ENCODE measurements at places on chromosomes 1 and 21. TPM values are rescaled to one million over a fixed set of nuclear protein-coding genes. Genes with fewer than 3 reads are reported as not detected.

Gene TMEM125
- total RNA-seq = 63.3 TPM

Gene KRTAP6-1
- not detected for total RNA-seq

Gene ADGRL2
- 4.2 TPM for total RNA-seq

Gene RGS5
- 32.3 TPM for total RNA-seq

Gene BMP8B
- 20.2 TPM for total RNA-seq

Gene DOCK7
- total RNA-seq = 31.5 TPM

Gene KLF17
- not detected for total RNA-seq

Gene ZNF326
- total RNA-seq = 29.8 TPM

Gene AMY1C
- not detected for total RNA-seq

Gene F13B
- not detected for total RNA-seq

Gene SLC9C2
- not detected for total RNA-seq

Gene TTLL7
- total RNA-seq = 10.3 TPM

Gene YBEY
- 19.6 TPM for total RNA-seq

Gene FMN2
- 3.0 TPM for total RNA-seq

Gene ASPM
- 2.7 TPM for total RNA-seq

Gene CEP170
- 19.9 TPM for total RNA-seq

Gene COL24A1
- 0.50 TPM for total RNA-seq

Gene ANGPTL3
- total RNA-seq = not detected

Gene HENMT1
- 6.6 TPM for total RNA-seq

Gene OR2T35
- total RNA-seq = not detected

Gene TTC3
- 106 TPM for total RNA-seq

Gene PTPN7
- 4.7 TPM for total RNA-seq

Gene MYBPHL
- not detected for total RNA-seq

Gene WNT9A
- 2.2 TPM for total RNA-seq

Gene TNFRSF4
- 1.3 TPM for total RNA-seq

Gene C1QTNF12
- total RNA-seq = 40.0 TPM

Gene UBL4B
- total RNA-seq = not detected

Gene RHOU
- 43.6 TPM for total RNA-seq

Gene OXCT2
- total RNA-seq = 3.0 TPM

Measured in left colon (tissue), 2 donors.